Gastroesophageal sphincter (tissue), 4 donors: ENCODE measurements at places on chromosomes 5 and 9. TPM values are rescaled to one million over a fixed set of nuclear protein-coding genes. Genes with fewer than 3 reads are reported as not detected.

GRCh38 chr9:115289757-115290208, 171.8 kb upstream of the TNC start:
- no peak for ATAC-seq

GRCh38 chr5:168853972-168854371, 274.8 kb upstream of the PANK3 start:
- ATAC-seq = no peak

- ATAC-seq = no peak
Observed at GRCh38 chr9:107874137-107874536, 384.6 kb upstream of the KLF4 start.

GRCh38 chr5:147906326-147907095, at the start of gene C5orf46:
Gene C5orf46, minus strand, starts transcription at chr5:147906538. Its CDS starts 37 bp downstream, at chr5:147906501.
- ATAC-seq = no peak

GRCh38 chr5:172311605-172312004, 28.0 kb upstream of the UBTD2 start:
- ATAC-seq = no peak

- no peak for ATAC-seq
Observed at GRCh38 chr5:9692576-9692975, 62.4 kb upstream of the TAS2R1 start.

- ATAC-seq = no peak
Observed at GRCh38 chr5:132491368-132492364, 1.1 kb upstream of the IRF1 start.

DNA sequence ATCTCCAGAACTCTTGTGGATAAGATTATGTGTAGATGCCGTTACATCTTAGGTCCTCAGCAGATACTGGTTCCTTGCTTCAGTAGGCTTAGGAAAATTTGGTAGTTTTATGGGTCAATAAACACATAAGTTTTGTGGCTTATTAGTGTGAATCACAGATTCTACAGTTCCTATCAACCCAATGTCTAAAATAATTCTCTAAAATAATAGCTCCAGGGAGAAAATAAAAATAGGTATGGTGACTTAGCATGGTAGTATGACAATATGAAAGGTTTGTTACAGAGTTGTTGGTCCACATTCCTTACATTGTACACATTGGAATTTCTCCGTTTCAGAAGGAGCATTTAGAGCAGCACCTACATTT, 91.7 kb downstream of the AOPEP start:
- no peak for ATAC-seq

DNA sequence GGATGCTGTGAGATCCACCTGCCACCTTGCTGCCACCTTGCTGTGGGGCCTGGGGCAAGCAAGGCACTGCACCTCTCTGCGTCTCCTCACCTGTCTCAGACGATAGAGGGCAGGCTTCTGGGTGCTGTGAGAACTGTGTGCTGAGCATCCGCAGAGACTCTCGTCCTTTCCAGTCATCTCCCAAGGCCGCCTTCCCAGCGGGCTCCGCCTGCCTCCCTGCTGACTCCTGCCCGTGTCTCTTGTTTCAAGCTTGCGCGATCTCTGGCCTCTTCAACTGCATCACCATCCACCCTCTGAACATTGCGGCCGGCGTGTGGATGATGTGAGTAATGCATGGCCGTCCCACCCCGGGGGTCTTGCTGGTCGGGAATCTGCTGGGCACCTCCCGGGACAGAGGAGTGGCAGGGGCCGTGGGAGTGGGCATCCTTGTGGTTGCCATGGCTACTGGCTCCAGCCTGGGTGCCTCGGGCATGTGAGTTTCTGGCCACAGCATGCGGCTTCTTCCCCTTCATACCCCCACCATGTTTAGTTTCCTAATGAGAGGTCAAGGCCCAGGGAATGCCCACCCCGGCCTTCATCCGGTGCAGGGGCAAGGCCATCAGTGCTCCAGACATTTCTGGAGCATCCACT, 3.6 kb downstream of the CACFD1 start:
- no peak for ATAC-seq

DNA sequence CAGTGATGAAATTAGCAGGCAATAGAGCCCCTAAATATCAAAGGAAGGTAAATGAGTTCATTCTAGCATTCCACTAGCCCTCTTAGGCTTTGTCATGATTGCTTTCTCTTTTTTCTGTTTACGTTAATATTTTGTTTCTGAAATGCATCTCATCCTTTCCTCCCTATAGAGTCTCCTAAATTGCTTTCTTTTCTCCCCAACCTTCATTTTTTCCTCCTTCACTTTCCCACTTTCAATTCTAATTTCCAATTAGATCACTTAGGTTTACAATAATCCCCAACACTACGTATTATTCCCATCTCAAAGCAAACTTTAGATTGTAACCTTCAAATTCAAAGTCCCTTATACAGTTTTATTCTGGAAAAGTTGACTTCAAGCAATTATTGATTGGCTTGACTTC, 559.3 kb downstream of the RAB3C start:
- ATAC-seq = no peak

DNA sequence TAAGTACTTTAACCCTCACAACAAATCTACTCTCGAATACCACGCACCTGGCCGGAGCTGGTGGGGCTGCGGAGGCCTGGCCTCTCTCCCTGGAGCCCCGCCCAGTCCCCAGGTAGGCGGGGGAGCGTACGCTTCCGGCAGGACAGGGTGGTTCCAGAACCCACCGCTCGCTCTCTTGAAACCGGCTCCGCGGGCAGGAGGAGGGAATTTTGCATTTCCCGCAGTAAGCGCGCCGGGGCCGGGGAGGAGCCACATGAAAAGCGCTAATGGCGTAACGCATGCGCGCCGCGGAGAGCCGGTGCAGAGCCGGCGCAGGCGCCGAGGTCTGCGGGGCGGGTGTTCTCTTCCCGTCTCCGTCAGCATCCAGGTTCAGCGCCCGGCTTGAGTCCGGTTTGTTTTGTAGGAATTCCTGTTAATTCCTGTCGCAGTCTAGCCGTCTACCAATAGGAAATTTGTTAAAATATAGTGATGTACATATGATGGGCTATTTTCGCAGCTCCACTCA, 20.8 kb downstream of the CAVIN4 start:
- ATAC-seq = peak; percentile 81

- ATAC-seq = no peak
Observed at GRCh38 chr5:128038643-128039042, 44.9 kb upstream of the SLC12A2 start.

- no peak for ATAC-seq
Observed at GRCh38 chr9:10054456-10054855, 558.3 kb downstream of the PTPRD start.

DNA sequence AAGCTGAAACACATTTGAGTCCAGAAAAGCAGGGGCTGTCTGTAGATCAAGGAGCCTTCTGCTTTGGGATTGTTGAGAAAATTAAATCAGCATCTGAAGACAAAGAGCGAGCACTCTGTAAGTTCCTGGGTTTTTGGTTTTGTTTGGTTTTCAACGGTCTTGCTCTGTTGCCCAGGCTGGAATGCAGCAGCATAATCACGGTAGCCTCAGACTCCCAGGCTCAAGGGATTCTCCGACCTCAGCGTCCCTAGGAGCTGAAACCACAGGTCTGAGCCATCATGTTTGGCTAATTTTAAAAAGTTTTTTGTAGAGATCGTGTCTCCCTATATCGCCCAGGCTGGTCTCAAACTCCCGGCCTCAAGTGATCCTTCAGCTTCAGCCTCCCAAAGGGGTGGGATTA, 266.5 kb upstream of the ADAMTS16 start:
- no peak for ATAC-seq

GRCh38 chr9:84235511-84235910, 105.0 kb downstream of the SLC28A3 start:
- no peak for ATAC-seq

DNA sequence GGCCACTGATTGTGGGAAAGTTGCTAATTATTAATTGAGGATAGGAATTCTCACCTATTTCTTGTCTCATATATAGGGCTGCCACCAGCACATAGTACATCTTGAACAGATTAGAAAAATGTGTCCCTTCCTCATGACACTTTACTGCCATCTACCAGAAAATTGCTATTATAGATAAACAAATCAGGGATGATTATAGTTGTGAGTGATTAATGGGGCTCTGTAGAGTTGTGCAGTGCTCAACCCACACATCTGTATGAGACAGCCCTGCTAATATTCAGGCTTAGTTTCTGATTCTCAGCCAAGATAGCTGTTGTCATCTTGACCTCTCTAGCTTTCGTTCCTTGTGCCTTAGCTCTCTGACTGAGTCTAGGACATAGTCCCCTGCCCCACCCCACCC, 373.3 kb downstream of the TLE4 start:
- ATAC-seq = no peak

GRCh38 chr5:119322948-119323537, 32.8 kb upstream of the TNFAIP8 start:
- ATAC-seq = no peak

DNA sequence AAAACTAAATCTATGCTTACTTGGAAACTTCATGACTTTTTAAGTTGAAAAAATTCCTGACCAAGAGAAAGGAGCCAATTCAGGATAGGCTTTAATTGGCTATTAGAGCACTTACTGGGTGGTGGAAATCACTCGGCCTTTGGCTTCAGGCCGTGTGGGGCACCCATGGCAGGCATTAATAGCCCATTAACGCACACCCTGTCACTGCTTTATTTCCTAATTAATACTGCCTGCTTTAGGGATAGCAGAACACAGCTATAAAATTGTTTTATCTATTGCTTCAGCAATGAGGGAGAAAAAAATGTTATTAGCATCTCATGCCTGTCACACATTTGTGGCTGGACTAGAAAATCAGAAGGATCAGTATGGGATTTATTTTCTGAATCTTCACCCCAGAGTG, 58.1 kb downstream of the PSAT1 start:
- no peak for ATAC-seq

DNA sequence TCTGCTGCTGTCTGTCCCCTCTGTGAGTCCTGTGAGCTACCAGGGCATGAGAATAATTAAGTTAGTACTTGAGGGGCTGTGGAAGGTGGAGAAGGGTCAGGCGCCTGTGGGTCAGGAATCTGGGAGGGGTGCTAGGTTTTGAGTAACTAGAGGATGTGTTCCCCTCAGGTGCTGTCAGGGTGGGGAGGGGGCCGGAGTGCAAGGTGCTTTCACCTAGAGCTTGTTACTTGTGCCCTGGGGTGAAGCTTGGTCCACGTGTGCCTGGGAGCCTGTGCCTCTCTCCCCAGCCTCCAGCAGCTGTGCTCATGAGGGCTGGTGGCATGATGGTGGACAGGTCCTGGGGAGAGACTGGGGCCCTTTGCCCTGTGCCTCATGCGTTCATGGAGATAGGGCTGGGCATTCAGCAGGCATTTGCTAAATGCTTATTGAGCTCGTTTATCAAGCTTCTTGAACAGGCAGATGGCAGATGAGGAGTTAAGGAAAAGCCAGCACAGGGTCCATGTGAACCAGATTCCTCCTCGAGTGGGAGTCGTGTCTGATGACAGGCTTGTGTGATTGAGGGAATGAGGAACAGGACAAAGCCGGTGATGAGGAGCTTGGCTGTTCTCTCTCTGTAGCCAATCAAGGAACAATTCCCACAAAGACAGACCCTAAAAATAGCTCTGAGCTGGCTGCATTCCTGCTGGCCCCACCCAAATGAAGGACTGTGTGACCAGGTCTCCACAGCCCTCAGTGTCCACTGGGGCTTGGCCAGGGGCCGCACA, 40.9 kb downstream of the CACNA1B start:
- ATAC-seq = no peak

GRCh38 chr5:172795318-172795977, 24.5 kb upstream of the DUSP1 start:
- ATAC-seq = peak; percentile 94

- ATAC-seq = no peak
Observed at GRCh38 chr9:35976726-35977125, 18.8 kb upstream of the OR2S2 start.

DNA sequence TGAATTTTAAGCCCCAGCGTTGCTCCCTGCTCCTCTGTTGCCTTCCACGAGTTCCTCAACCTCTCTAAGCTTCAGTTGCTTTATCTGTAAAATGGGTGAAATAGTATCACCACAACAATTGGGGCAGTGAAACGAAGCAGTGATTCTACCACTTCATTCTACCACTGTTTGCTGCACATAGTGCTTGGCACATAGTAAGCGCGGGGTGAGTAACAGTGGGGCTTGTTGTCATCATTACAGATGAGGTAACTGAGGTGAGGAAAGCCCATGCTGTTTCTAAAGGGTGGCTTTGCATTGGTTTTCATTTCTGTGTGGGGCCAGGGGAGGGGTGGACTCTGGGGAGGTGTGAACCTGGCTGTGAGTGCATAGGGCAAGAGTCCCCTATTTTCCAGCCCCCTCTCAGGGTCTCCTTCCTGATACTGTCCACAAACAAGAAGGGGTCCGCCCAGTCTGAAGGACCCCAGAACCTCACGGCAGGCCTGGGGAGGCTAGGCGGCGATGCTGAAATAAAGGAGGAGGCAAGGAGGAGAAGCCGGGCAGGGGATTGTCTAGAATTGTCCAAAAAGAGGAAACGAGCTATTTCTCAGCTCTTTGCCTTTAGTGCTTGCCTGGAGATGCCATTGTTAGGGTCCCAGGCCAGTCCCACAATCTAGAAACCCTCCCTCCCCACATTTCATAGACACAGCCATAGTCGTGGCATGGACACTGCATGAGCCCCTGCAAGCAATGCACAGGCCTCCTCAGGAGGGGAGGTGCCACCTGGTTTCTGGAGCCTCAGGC, 65.6 kb downstream of the IL6ST start:
- no peak for ATAC-seq

FAM81B gene
- not detected for total RNA-seq

SLC27A6 gene
- 80.1 TPM for total RNA-seq

TMEM171 gene
- total RNA-seq = not detected

PKD2L2 gene
- total RNA-seq = 0.15 TPM

CTXN3 gene
- total RNA-seq = not detected

C5orf46 gene
- not detected for total RNA-seq

FOCAD gene
- total RNA-seq = 23.0 TPM

EIF4E1B gene
- total RNA-seq = not detected

LCN2 gene
- total RNA-seq = not detected

NXNL2 gene
- total RNA-seq = 1.2 TPM

ORM2 gene
- not detected for total RNA-seq
